Nucleus accumbens (tissue), 56 donors: ENCODE measurements at places on chromosomes 7 and 10.

GRCh38 chr7:101964680-101965452 is 147.4 kb downstream of the CUX1 start:
- DNase-seq = no peak

DNA sequence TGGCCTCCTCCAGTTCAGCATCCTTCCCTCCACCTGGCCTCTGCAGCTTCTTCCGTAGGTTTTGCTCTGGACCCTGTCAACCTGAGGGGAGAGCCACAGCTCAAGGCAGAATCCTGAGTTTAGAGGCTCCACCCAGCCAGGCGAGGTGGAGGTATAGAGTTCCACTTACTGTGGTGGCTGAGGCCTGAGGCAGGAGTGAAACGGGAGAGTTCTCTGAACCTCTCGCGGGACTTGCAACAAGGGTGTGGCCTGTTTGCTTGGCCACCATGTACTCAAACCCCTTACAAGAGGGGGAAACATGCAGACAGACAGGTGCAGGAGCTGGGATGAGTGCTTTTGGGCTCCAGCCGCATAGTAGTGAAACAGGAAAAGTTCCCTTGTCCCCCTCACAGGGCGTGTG is 154.0 kb upstream of the C7orf33 start:
- DNase-seq = no peak

DNA sequence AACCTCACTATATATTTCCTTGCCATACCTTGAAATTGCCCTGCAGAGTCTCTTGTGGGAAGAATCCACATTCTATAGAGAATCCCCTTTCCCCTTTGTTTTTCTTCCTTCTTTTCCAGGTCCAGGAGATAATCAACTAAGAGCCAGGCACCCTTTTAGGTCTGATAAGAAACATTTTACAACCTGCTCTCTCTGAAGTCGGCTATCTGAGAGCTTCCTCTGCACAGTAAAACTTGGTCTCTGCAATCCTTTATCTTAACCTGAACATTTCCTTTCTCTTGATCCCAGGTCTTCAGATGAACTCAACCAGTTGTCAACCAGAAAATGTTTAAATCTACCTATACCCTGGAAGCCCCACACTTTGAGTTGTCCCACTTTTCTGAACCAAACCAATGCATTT is 19.5 kb upstream of the PTER start:
- DNase-seq = no peak

DNA sequence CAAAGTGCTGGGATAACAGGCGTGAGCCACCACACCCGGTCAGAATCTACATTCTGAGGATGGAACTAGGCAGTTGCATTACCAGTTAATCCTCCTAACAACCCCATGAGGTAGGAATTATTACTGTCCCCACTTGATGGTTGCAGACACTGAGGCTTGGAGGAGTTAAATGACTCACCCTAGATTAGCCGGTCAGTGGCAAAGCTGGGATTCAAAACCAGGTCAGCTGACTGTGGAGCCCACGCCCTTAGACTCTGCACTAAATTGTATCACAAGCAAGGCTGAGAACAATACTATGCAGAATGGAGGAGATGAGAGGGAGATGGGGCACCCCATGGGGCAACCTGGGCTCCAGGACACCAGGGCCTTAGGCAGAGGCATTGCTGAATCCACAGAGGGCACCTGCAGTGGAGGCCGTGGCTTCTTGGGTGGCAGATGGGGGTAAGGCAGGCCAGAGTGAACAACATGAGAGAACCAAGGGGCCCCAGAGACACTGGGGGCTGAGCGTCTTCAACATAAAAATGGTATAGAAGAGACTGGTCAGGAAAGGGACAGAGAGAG is 723.4 kb downstream of the PARD3 start:
- DNase-seq = no peak

DNA sequence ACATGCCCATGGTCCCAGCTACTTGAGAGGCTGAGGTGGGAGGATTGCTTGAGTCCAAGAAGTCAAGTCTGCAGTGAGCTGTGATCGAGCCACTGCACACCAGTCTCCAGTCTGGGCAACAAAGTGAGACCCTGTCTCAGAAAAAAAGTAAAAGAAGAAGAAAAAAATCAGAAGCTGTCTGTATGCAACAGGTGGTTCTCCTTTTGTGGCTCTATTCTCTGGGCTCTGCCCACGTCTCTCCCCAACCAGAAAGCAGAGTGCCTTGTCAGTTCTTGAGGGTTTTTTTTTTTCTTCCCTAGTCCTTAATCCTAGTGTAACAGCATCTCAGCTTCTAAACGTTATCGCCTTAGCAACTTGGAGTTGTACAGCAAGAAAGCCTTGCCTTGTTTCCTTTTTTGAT is 89.5 kb downstream of the PRKCQ start:
- DNase-seq = no peak

GRCh38 chr7:71238581-71239295 is 106.8 kb downstream of the GALNT17 start:
- no peak for DNase-seq

DNA sequence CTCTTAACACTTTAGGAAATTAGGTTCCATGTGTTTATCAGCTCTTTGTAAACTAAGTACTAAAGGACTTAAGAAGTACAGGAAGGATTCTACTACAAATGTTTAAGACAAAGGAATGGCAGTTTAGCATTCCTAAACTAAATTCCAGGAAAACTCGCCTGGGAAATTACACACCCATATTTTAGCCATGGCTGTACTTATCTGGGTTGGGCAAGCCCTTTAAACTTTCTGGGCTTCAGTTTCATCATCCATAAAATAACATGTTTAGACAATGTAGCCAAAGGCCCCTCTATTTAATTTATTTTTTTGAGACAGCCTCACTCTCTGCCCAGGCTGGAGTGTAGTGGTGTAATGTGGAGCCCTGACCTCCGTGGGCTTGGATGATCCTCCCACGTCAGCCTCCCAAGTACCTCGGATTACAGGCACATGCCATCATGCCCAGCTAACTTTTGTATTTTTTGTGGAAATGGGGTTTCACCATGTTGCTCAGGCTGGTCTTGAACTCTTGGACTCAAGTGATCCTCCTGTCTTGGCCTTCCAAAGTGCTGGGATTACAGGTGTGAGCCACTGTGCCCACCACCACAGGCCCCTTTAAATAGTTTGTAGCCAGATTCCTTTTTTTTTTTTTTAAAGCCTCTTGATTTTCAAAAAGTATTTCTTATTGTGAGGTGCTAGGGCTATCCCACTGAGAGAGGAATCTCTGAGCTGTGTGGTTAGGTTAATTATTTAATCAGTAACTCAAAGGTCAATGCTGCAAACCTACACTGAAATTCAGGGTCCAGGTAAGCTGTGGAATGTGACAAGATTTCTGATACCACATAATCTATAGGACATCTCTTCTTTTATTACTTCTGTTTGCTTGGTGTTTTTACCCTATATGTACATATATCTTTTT is 32.1 kb downstream of the TMEM60 start:
- no peak for DNase-seq

DNA sequence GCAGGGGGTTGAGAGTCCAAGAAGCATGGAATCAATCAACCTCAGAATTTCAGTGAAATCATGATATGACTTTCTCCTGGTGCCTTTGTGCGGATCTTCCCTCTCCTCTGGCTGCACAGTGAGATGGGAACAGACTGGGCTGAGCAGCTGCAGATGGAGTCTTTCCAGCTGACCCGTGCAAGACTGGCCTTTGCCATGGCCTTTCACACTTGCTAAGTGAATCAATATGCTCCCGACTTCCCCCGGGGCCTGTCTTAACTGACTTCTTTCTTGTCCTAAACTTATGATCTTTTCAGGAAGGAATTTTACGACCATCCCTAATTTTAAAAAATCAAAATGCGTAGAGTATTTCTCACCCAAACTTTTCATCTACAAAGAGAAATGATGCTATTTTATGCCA is 469.9 kb downstream of the GALNT17 start:
- DNase-seq = no peak

DNA sequence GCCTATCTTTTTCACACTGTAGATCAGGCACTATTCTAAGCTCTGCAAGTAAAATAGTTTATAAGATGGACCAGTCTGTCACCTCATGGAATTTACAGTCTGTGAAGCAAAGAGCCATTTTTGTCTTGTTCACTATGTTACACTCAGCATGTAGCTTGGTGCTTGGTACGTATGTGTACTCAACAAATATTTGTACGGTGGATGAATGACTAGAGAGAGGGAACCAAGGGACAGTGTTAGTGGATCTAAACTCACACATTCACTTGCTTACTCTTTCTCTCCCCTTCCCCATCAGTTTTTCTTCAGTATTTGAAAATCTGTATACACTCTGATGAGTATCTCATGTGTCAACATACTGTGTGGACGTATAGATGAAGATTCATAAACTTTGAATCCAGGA is 45.9 kb downstream of the PTF1A start:
- DNase-seq = no peak
